ENCODE measurements at places on chromosomes 13 and 19.

DNA sequence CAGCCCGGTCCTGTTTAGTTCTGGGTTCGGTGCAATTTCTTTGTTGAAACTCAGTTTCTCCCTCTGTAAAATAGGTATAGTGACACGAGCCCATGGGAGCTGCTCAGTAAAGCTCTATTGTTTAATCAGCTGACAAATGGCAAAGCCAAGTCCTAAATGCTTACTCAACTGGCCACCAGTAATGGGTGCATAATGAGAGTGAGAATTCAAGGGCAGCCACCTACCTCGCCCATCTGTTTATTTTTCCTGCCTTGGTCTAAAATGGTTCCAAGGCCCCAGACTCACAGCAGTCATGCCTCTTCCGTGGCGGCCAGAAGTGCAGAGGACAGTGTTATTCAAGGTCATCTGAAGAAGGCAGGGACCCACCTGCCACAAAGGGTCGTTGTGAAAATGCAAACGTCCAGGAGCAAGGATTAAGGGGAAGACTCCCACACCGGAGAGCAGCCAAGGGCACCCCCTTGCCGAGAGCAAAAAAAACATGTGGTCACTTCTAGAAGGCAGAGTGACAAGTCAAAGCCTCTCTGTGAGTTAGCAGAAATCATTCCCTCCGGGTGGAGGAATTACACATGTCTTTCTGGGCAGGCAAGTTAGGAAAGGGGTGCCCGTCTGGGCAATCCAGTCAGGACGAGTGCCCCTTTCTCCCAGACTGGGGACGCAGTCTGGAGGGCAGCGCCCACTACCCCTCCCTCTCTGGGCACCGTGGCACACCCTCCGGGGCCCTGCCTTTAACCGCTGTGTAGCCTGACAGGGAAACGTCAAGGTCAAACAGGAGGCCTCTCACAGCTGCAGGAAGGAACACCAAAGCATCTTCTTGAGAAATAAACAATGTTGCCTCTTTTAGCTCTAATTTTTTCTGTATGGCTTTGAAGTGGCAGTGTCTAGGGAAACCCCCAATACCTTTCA, 186.2 kb downstream of the FOXO1 start:
- DNase-seq = peak; percentile 29
- no peak overlapping the region for H3K4me3 ChIP-seq

GRCh38 chr19:11587975-11588631, 9.2 kb upstream of the ZNF627 start:
- no peak for DNase-seq
- H3K27ac ChIP-seq = no peak overlapping the region
- H3K27me3 ChIP-seq = no peaks in the 10 kb centered on the region
- H3K4me1 ChIP-seq = peaks cover 29% of the 10 kb centered on the region
- H3K36me3 ChIP-seq = no peaks in the 10 kb centered on the region

DNA sequence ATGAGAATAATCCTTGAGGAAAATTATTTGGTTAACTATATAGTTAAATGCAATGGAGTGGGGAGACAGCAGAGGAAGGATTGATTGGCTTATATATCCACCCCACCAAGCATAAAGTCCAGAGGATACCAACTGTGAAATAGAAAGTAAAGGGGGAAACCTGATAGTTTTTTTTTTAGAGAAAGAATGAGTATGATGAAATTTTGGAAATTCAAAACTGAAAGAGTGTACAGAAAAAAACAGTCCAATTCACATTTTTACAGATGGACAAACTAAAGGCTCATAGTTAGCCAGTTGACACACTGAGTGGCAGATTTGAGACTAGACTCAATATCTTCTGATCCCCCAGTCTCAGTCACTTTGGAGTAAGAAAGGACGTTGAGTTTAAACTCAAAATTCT, 51.1 kb downstream of the FNDC3A start:
- no peaks in the 10 kb centered on the region for H3K4me1 ChIP-seq
- no peak overlapping the region for H3K4me3 ChIP-seq
- H3K27ac ChIP-seq = no peak overlapping the region
- H3K36me3 ChIP-seq = no peaks in the 10 kb centered on the region
- DNase-seq = no peak

DNA sequence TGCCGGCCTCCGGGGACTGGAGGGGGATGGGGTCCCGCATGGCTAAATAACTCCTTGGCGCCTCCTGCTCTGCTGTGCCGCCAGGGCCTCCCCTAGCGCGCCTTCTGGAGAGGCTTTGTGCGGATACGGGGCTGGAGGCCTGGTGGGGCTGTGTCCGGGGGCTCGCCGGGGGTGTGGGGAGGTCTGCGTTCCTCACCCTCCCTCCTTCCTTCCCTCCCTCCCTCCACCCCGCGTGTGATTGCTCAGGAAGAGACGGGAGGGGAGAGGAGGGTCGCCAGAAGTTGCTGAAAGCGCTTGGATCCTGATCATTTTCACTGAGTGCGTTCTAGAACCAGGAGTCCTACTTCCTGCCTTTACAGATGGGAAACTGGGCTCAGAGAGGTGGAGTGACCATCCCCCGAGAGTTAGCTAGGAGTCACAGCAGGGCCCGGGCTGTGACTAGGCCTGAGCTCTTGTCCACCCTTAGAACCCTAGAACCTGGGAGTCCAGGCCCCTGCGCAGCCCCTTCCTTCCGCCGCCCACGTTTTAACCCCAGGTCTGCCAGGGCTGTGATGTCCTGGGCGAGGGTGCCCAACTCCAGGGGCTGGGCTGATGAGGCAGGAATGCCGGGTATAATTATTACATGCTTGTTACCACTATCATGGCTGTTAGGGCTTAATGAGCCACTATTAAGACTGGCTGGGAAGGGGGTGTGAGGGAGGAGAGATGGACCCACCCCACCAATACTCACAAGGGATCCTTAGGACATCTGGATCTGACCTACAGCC, 782 bp upstream of the JUND start:
- H3K27me3 ChIP-seq = no peaks in the 10 kb centered on the region
- H3K27ac ChIP-seq = peak overlapping the region; percentile 99
- peaks cover 23% of the 10 kb centered on the region for H3K4me1 ChIP-seq
- peaks cover 18% of the 10 kb centered on the region for H3K36me3 ChIP-seq
- no peak for DNase-seq

DNA sequence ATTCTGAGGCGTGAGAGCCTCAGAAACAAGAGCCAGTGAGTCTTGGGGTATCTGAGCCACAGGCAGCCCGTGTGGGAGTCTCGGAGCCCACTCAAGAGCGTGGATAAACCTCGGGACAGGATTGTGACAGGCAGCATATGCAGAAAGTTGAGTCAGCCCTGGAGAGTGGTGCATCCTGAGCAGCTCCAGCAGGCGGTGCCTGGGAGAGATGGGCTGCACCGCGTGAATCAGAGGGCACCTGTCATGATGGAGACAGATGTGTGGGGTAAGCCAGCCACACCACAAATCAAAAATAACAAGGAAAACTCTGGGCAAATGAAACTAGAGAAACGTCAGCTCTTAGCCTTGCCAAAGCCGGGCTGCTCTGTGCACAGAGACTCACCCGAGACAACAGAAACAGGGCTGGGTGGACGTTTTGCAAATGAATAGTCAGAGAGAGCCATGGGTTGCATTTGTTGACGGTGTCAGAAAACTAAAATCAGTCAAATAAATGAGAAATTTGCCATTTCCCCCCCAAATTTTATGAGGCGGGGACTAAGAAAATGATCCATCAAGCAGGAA, 30.0 kb upstream of the POP4 start:
- H3K4me3 ChIP-seq = no peak overlapping the region
- H3K27me3 ChIP-seq = no peaks in the 10 kb centered on the region
- DNase-seq = no peak
- H3K36me3 ChIP-seq = no peaks in the 10 kb centered on the region
- H3K4me1 ChIP-seq = no peaks in the 10 kb centered on the region
- H3K27ac ChIP-seq = no peak overlapping the region

DNA sequence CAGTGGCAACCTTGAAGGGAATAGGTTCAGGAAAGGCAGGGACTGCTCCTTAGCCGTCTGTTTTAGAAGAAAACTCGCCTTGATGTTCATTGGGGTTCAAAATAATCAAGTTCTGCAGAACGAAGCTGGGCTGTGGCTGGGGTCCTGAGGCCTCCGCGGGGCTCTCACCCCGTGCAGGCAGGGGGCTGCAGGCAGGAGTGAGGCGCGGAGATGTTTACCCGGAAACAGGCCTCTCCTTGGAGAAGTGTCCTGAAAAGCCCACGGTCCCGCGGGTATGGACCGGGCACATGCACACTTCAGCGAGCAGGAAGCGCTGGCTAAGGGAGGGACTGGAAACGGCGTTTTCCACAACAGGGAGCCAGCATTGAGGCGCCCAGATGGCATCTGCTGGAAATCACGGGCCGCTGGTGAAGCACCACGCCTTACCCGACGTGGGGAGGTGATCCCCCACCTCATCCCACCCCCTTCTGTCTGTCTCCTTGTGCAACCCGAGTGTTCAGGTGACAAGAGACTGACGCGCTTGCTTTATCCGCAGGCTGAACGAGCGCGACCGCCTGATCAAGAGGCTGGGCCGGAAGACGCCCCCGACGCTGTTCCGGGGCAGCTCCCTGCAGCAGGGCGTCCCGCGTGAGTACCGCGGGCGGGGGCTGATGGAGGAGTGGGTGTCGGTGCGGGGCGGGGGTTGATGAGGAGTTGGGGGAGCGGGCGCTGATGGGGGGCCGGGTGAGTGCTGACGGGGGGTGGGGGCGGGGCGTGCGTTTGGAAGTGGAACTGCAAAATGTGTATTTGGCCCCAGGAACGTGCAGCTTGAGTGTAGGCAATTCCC, 39.6 kb downstream of the SHISA2 start:
- no peaks in the 10 kb centered on the region for H3K27me3 ChIP-seq
- H3K36me3 ChIP-seq = no peaks in the 10 kb centered on the region
- H3K27ac ChIP-seq = no peak overlapping the region
- peak overlapping the region; percentile 54 for H3K4me3 ChIP-seq
- peaks cover 5% of the 10 kb centered on the region for H3K4me1 ChIP-seq
- DNase-seq = peak; percentile 60

- H3K4me1 ChIP-seq = no peaks in the 10 kb centered on the region
- DNase-seq = no peak
- no peak overlapping the region for H3K4me3 ChIP-seq
- no peak overlapping the region for H3K27ac ChIP-seq
These were observed 36.1 kb downstream of the PTPRS start for GRCh38 chr19:5304486-5304885.

GRCh38 chr13:105552078-105552477, 983.4 kb downstream of the EFNB2 start:
- no peaks in the 10 kb centered on the region for H3K4me1 ChIP-seq
- H3K4me3 ChIP-seq = no peak overlapping the region

DNA sequence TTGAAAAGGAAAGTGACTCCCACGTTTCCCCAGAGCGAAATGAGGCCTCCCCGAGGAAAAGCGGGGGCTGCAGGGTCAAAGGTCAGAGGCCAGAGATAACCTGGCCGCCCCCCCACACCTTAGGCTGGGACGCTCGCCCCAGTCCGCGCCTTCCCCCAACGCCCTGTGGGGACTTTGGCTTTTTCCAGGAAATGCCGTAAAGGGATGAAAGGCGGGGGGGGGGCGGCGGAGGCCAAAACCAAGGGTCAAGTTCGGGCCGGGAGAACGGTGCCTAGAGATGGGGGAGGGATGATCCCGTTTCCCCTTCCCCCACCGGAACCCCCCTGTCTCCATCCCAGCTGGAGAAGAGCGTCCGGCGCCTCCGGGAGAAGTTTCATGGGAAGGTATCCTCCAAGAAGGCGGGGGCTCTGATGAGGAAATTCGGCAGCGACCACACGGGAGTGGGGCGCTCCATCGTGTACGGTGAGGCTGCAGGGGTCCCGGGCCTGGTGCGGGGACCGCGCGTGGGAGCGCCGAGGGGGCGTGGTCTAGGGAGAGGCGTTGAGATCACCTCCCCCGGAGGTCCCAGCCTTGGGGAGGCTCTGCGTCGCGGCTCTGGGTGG, 575 bp downstream of the SHFL start:
- H3K36me3 ChIP-seq = peaks cover 9% of the 10 kb centered on the region
- peak overlapping the region; percentile 80 for H3K4me3 ChIP-seq
- H3K27me3 ChIP-seq = no peaks in the 10 kb centered on the region

GRCh38 chr19:41156207-41156606, 36.8 kb upstream of the CYP2S1 start:
- H3K36me3 ChIP-seq = no peaks in the 10 kb centered on the region
- DNase-seq = no peak
- H3K4me1 ChIP-seq = no peaks in the 10 kb centered on the region

DNA sequence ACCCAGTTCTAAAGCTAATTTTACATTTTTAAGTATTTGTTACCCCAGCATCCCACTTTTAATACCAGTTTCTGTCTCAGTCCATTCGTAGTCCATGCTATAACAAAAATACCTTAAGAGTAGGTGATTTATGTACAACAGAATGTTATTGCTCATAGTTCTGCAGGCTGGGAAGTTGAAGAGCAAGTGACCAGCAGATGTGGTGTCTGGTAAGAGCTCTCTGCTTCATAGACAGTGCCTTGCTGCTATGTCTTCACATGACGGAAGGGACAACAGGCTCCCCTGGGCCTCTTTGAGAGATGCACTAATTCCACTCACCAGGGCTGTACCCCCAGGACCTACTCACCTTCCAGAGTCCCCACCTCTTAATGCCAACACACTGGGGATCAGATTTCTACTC, 96.6 kb downstream of the COL4A2 start:
- peaks cover 8% of the 10 kb centered on the region for H3K27me3 ChIP-seq
- DNase-seq = no peak
- H3K27ac ChIP-seq = no peak overlapping the region

GRCh38 chr19:45253396-45254027, 2.4 kb downstream of the MARK4 start:
- no peaks in the 10 kb centered on the region for H3K27me3 ChIP-seq
- H3K4me3 ChIP-seq = no peak overlapping the region
- no peaks in the 10 kb centered on the region for H3K36me3 ChIP-seq
- H3K27ac ChIP-seq = no peak overlapping the region
- DNase-seq = no peak

DNA sequence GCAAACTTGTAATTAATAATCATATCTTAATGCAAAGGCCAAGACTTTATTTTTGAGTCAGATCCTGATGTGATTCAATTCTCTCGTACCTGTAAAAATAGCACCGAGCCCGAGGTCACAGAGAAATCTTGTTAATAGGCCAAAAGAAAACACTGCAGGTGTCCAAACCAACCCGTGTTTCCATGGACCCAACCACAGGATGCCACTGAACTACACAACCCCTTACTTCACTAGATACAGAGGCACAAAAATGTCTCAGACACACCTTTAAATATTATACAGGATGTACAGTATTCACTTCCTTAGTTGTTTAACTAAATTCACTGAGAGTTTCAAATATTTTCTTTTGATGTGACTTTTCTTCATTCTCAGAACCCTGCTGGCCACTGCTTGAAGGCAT, 530.9 kb downstream of the MYO16 start:
- no peak for DNase-seq
- H3K36me3 ChIP-seq = no peaks in the 10 kb centered on the region
- H3K4me3 ChIP-seq = no peak overlapping the region
- H3K4me1 ChIP-seq = peaks cover 33% of the 10 kb centered on the region
- H3K27ac ChIP-seq = no peak overlapping the region
